ENCODE measurements at places on chromosomes 3 and 15.

DNA sequence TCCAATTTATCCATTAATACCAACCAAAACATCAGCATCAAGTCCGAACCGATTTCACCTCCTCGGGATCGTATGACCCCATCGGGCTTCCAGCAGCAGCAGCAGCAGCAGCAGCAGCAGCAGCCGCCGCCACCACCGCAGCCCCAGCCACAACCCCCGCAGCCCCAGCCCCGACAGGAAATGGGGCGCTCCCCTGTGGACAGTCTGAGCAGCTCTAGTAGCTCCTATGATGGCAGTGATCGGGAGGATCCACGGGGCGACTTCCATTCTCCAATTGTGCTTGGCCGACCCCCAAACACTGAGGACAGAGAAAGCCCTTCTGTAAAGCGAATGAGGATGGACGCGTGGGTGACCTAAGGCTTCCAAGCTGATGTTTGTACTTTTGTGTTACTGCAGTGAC, 20.8 kb downstream of the LYSMD4 start:
- no peak for DNase-seq

GRCh38 chr15:70038730-70039392, 58.9 kb downstream of the TLE3 start:
- no peak for DNase-seq

DNA sequence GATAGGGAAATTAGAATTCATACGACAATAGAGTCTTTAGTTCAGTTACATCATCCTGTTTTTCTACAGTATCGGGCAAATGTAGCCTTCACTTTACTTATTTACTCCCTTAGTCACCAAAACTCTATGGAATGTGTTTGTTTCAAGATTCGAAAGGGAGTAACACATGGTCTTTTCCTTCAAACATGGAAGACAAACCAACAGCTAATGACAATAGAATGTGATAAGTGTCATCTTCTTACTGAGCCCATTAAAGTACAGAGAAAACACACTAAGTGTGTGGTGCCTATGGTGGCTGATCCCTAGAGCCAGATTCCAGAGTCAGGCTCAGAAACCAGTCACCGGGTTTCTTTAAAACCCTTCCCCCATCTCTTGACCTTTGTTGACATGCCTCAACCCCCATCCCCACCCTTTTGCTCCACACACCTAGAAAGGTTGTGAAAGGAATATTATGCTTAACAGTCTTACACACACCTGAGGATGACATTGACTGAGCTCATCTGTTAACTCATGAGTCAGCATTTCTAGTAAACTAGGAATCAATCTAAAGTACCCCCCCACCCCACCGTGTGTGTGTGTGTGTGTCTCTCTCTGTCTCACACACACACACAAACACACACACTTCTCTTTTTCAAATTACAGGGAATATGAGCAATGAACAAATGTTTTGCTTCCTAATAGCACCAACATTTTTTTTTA, 549.6 kb upstream of the CCDC54 start:
- DNase-seq, result no peak

DNA sequence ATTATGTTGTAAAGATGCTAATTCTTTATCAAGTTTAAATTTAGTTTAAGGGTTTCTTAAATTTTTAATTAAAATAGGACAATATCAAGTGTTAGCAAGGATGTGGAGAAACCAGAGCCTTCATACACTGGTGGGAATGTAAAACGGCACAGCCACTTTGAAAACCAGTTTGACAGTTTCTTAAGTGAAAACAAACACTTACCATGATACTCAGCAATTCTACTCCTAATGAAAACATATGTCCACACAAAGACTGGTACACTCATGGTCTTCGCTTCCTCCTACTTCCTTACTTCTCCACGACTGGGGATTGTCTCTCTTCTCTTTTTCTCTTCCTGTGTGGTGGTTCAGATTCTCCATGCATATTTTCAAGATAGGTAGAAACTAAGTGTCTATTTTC, 9.2 kb downstream of the SKIC8 start:
- no peak for DNase-seq

DNA sequence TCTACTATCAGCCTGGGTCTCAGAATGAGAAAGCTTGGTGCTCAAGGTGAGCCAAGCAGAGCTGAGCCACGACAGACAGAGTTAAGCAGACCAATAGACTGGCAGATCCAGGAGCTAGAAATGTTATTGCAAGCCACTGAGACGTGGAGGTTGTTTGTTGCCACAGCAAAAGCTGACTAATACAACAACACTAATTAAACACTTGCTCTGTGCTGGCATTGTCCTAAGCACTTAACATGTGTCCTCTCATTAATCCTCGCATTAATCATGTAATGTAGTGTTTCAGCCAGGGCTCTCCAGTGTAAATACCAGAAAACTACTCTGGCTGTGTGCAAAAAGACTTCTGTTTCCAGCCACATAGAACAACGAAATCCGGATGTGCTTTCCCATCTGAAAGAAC, 11.6 kb upstream of the SPSB4 start:
- DNase-seq, result no peak

DNA sequence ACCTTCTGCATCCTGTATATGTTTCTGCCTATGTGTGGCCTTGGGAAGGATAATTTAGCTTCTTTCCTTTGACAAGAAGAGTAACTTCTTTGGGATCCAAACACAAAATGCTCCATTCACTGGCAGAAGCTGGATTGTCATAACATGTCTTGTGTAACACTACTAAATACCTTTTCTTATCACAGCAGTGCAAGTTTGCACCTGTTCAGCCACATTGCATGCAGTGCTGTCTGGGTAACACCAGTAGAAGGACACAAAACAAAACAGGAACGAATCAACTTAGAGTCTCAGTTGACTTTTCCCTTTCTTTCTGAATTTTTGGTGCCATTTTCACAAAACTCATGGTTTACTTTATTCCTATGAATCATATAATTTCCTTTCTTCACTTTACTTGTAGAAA, 43.6 kb upstream of the TNIK start:
- no peak for DNase-seq

GRCh38 chr3:49378249-49378895, 20.2 kb upstream of the GPX1 start:
- no peak for DNase-seq

GRCh38 chr3:13537909-13538296, 11.0 kb upstream of the FBLN2 start:
- no peak for DNase-seq

- DNase-seq, result no peak
These were observed 247.7 kb downstream of the MYRIP start for GRCh38 chr3:40057077-40057476.

DNA sequence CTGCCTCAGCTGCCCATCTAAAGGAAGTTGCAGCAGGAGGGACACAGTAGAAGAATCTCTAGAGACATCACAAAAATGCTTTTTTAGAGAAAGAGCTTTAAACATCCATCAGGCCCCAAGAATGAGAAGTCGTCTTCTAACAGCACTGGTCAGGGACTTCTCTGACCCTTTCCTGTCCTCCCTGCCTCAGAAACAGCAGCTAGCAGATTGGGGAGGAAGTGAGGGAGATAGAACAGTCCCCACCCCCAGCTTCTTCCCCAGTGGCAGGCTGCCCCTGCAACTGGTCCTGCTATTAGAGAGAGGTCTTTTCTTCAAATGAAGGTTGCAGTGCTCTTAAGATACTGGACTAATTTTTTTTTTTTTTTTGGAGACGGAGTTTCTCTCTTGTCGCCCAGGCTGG, 55.1 kb downstream of the PDE8A start:
- DNase-seq, result no peak

DNA sequence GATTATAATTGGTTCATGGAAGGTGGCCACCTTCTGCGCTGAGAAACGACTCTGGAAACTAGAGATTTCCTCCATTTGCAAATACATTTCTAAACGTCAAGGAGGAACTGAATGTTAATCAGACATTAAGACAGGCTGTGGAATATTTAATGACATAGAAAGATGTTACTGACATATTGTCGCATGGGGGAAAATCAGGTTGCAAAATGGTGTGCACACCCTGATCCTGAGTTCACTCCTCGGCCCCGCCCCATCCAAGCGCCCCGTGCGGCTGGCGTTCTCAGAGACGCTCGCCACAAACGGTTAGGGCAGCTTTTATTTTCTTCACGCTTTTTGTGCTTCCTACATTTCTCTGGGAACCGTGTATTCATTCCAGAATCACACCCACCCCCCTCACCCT, 10.7 kb downstream of the H1-8 start:
- no peak for DNase-seq

DNA sequence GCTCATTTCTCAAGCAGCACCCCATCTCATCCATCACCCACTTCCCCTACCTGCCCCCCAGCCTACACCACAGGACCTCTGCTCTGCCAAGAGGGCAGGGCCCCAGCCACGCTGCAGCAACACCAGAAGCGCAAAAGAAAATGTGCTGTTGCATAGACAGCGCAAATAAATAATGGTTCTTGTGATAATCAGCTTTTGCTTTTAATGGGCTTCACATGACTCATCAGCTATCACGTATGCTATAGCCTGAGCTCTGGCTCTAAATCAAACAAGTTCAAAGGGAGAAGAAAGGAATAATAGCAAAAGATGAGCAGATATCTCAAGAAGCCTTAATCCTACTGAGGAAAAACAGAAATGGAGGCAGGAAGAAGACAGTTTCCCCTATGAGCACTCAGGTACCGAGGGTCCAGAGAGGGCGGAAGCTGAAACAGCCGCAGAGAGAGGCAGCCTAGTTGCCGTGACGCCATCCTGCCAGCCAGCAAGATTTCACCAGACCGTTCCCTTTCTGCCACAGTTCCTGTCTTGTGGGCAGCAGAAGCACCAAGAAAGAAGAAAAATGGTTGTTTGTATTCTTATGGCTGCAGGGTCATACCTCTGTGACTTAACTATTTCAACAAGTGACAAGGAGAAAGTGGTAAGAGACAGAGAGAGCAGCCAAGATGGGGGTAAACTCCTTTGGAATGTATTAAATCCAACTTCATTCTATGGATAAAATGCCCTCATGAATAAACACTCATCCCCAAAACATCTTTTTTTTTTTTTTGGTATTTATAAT, 22.0 kb downstream of the RAB27A start:
- DNase-seq, result no peak

Measured in stimulated activated CD4-positive, alpha-beta T cell treated with anti-CD3 and anti-CD28 coated beads, Interleukin-1b, Interleukin-23, amount 100 ng/mL, for 1 hour (primary cell).